ENCODE measurements at places on chromosomes 3 and 15. TPM values are rescaled to one million over a fixed set of nuclear protein-coding genes. Genes with fewer than 3 reads are reported as not detected.

GRCh38 chr3:132605374-132605792 lies 8.3 kb downstream of the ACKR4 start:
- DNase-seq = no peak
- H3K36me3 ChIP-seq = peaks cover 21% of the 10 kb centered on the region
- no peaks in the 10 kb centered on the region for H3K27me3 ChIP-seq
- peaks cover 8% of the 10 kb centered on the region for H3K4me1 ChIP-seq

- no peaks in the 10 kb centered on the region for H3K36me3 ChIP-seq
- H3K27me3 ChIP-seq = peaks cover 15% of the 10 kb centered on the region
- peak overlapping the region; percentile 61 for H3K4me3 ChIP-seq
These were observed 708 bp downstream of the ESYT3 start for GRCh38 chr3:138434875-138435772.

GRCh38 chr3:9715764-9716437 lies 12.3 kb downstream of the CPNE9 start:
- no peaks in the 10 kb centered on the region for H3K36me3 ChIP-seq
- no peaks in the 10 kb centered on the region for H3K27me3 ChIP-seq
- H3K4me3 ChIP-seq = no peak overlapping the region
- H3K27ac ChIP-seq = peak overlapping the region; percentile 26
- H3K4me1 ChIP-seq = peaks cover 20% of the 10 kb centered on the region

DNA sequence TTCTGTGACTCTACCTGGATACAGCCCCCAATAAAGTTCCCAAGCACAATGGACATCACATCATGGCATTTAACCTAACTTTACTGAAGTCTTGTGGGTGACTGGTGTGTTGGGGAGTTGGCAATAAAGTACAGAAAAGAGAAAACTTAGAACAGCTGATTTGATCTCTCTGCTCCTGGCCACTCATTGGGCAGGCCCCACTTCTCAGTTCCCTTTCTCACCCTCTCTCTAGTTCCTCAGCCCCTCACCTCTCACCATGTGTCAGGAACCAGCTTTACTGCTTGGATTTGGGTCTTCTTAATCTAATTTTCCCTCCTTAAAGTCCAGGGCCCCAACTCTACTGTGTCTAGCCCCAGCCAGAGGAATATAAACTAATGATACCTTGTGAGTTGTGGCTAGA lies 713 bp upstream of the MUC13 start:
- H3K36me3 ChIP-seq = no peaks in the 10 kb centered on the region
- no peak overlapping the region for H3K4me3 ChIP-seq
- DNase-seq = no peak
- no peaks in the 10 kb centered on the region for H3K27me3 ChIP-seq
- H3K27ac ChIP-seq = no peak overlapping the region

GRCh38 chr3:45909542-45909941 lies 23.2 kb downstream of the CCR9 start:
- no peak overlapping the region for H3K27ac ChIP-seq
- no peak for DNase-seq
- H3K4me1 ChIP-seq = peaks cover 16% of the 10 kb centered on the region

- H3K4me1 ChIP-seq = peaks cover 28% of the 10 kb centered on the region
- peaks cover 53% of the 10 kb centered on the region for H3K27me3 ChIP-seq
- no peak overlapping the region for H3K27ac ChIP-seq
- DNase-seq = no peak
- H3K4me3 ChIP-seq = peak overlapping the region; percentile 83
- no peaks in the 10 kb centered on the region for H3K36me3 ChIP-seq
These were observed 522 bp downstream of the MED12L start for GRCh38 chr3:151085889-151086483.

DNA sequence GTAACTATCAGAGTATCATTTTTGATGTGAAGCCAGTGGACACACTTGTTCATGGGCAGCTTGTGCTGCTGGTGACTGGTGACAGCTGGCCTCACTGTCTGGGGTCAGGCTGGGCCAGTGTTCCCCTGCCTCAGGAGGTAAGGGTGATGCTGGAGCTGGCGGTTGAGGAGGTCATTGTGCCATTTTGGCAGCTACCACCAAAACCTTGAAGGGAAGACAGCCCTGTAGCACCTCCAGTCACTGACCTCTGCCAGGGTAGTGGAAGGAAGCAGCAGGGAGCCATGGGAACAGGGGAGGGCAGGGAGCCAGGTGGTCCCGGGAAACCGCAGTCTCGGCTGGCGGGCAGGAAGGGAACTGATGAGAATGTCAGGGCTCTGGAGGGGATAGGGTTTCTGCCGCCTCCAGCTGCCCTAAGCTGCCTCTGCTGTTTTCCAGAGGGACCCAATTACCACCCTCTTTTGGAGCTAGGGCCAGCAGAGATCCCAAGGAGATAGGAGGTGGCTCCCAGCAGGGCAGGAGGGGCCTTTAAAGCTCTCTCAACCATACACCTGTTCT lies 24.8 kb downstream of the FOXL2NB start:
- no peaks in the 10 kb centered on the region for H3K4me1 ChIP-seq
- H3K4me3 ChIP-seq = no peak overlapping the region

DNA sequence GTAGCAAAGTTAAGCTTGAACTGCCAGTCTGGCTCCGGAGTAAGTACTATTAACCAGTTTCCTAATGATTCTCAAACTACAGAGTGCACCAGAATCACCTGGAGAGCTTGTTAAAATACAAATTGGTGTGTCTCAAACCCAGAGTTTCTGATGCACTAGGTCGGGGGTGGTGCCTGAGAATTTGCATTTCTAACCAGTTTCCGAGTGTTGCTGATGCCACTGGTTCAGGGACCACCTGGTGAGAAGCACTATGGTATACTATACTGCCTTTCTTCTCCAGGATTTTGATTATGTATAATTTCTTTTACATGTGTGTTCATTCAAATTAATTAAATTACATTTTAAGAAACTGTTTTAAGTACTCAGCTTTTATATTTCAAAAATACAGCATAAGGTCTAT lies 48.8 kb upstream of the PLSCR5 start:
- H3K4me1 ChIP-seq = no peaks in the 10 kb centered on the region
- H3K27me3 ChIP-seq = no peaks in the 10 kb centered on the region
- DNase-seq = no peak
- H3K4me3 ChIP-seq = no peak overlapping the region
- H3K36me3 ChIP-seq = no peaks in the 10 kb centered on the region

- DNase-seq = peak; percentile 80
- H3K36me3 ChIP-seq = peaks cover 40% of the 10 kb centered on the region
- no peak overlapping the region for H3K4me3 ChIP-seq
These were observed 2.8 kb downstream of the HEMK1 start for GRCh38 chr3:50572158-50572557.

GRCh38 chr15:95041297-95041696 lies 809.9 kb downstream of the MCTP2 start:
- H3K36me3 ChIP-seq = no peaks in the 10 kb centered on the region
- no peaks in the 10 kb centered on the region for H3K27me3 ChIP-seq
- H3K4me3 ChIP-seq = no peak overlapping the region
- no peak for DNase-seq
- no peaks in the 10 kb centered on the region for H3K4me1 ChIP-seq

DNA sequence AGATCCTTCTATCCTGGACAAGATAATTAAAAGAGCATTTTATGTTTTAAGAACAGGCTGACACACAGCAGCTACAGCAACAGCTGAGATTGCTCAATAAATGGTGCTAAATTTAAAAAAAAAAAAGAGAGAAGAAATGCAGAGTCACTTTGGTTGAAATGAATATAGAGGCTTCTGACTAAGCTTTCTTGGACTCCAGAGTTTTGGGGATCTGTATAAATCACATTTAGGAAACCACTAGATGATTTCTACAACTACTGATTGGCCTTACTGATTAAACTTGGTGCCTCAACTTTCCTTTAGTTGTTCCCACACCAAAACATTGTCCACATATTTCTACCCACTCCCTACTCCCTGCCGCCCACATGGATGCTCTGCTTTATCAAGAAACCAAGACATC lies 132.9 kb upstream of the ZBTB20 start:
- H3K27ac ChIP-seq = no peak overlapping the region
- no peaks in the 10 kb centered on the region for H3K27me3 ChIP-seq

DNA sequence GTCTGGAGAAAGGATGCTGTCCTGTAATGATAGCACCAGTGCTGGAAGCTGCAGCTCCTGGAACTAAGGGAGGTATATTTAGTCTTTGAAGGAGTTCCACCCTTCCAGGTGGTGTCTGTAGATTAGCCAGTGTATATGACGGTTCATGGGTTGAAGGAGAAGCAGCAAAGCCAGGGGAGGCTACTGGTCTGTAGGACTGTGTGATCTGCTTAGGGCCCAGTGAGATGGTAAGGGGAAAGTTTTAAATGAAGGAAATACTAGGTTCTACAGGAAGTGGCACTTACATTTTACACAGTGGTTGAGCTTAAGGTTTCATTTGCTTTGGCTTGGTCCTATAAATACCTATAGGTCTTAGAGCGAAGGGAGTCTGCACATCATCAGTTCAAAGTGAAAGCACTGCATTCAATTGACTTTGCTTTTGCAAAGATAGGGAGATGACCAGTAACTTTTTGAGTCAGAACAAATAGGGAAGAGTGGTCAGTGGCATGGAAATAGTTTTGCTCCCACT lies 5.6 kb downstream of the SLC25A38 start:
- peaks cover 32% of the 10 kb centered on the region for H3K4me1 ChIP-seq
- H3K4me3 ChIP-seq = no peak overlapping the region
- H3K27ac ChIP-seq = no peak overlapping the region
- H3K27me3 ChIP-seq = no peaks in the 10 kb centered on the region
- DNase-seq = no peak

- no peaks in the 10 kb centered on the region for H3K36me3 ChIP-seq
- no peak overlapping the region for H3K4me3 ChIP-seq
- no peaks in the 10 kb centered on the region for H3K27me3 ChIP-seq
- H3K27ac ChIP-seq = no peak overlapping the region
These were observed 86.6 kb downstream of the SNRK start for GRCh38 chr3:43372809-43373559.

DNA sequence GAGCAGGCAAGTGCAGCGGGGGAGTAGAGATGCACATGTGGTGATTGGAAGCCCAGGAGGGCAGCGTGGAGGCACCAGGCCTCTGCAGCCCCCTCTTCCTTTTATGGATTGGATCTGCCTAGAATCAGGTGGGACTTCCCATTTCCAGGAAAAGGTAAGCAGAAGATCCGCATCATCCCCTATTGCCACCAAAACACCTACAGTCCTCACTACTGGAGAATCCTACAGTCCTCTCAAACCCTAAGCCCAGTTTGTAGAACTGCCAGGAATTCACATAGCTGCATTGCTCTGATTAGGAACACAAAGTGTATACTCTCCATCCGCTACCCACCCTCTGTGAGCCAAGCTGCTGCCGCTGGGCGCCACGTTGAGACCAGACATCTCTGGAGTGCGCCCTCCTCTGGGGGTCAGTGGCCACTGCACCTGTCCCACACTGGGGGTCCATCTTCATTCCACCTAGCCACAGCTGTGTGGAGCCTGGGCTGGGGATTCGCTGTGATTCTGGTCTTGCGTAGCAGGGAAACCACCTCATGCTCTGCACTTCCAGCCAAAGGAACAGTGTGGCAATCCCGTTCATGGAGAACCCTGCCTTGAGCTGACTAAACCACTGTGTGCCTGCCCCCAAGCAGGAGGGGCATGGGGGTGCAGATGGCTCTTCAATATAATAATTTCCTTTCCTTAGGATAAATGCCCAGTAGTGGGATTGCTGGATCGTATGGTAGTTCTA lies 88.9 kb upstream of the PTX3 start:
- H3K4me3 ChIP-seq = no peak overlapping the region
- no peaks in the 10 kb centered on the region for H3K4me1 ChIP-seq
- no peak for DNase-seq
- no peaks in the 10 kb centered on the region for H3K36me3 ChIP-seq
- no peaks in the 10 kb centered on the region for H3K27me3 ChIP-seq

DNA sequence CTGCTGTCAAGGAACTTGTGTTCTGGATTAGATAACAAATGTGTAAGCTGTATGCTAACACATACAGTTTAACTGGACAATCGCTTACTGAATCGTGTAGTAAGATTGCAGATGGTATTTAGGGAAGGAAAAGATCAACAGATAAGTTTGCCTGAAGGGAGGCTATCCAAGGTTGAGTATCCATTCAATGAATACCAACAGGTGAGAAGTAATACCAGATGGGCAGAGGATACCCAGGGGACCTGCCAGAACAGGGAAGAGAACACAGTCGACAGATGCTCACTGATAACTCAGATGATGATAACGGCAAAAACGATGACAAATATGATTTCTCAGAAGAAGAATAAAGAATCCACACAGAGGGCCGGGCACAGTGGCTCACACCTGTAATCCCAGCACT lies 3.2 kb upstream of the UACA start:
- no peak overlapping the region for H3K4me3 ChIP-seq
- no peaks in the 10 kb centered on the region for H3K36me3 ChIP-seq
- no peak for DNase-seq
- H3K27me3 ChIP-seq = no peaks in the 10 kb centered on the region

DNA sequence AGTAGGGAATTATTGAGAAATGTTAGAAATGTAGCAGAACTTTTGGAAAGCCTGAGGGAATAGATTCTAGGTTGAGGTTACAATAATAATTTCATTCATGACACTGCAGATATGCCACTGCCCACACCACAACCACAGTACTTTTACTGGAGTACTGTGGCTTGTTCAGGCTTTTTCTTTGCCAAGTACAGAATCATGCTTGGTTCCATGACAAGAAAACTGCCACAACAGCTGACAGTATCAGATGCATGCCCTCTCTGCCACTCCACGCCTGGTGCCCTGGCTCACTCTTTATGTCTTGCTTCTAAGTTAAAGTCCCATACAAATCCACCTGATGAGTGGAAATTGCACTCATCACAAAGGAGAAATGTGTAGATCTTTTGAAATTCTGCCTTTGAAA lies 398.6 kb downstream of the ZIC1 start:
- H3K4me1 ChIP-seq = no peaks in the 10 kb centered on the region
- no peak for DNase-seq
- no peak overlapping the region for H3K4me3 ChIP-seq
- H3K36me3 ChIP-seq = no peaks in the 10 kb centered on the region
- no peak overlapping the region for H3K27ac ChIP-seq

DNA sequence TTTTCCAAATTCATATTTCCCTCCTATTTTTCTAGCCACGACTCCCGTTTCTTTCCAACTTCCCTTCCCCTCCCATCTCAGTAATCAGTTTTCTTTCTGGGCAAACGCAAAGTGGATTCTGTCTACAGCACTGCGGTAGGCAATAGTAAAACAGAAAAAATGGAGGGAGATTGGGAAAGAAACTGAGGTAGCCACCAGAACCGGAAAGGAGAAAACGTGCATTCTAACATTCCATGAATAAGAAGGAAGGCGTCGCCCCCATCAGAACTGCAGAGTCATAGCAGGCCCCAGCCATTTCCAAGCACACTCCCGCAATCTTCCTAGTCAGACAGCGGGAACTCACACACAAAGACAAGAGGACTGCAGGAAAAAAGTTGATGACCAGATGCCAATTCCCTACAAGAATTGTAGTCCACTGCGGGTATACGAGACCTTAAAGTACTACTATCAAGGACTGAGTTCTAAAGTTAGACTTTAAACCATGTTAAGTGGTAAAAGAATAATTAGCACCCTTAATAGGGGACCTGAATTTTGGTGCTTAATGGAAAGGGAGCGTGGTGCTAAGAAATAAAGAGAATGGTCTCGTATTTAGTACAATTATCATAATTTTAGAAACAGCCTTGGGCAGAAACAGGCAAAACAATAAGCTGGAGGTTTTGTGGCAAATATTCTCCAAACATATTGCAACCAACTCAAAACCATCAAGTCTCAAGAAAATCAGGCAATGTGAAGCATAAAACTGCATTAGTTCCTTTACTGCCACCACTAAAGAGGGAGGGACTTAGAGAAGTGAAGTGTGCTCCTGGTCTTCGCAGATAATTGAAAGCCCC lies 1.4 kb downstream of the PFN2 start:
- H3K4me1 ChIP-seq = peaks cover 42% of the 10 kb centered on the region
- peaks cover 30% of the 10 kb centered on the region for H3K27me3 ChIP-seq
- no peak for DNase-seq
- H3K4me3 ChIP-seq = peak overlapping the region; percentile 93
- peak overlapping the region; percentile 88 for H3K27ac ChIP-seq

Gene FANCD2OS
- not detected for total RNA-seq

Gene LINGO1
- 0.58 TPM for total RNA-seq

Gene DNAJA4
- 33.0 TPM for total RNA-seq

Gene FBXO40
- total RNA-seq = not detected

Gene GP5
- total RNA-seq = not detected

Gene RASGRP1
- total RNA-seq = 12.3 TPM

Gene SPINT1
- total RNA-seq = 297 TPM

Gene P2RY12
- total RNA-seq = not detected
